ENCODE measurements at places on chromosomes 11 and 22.

- DNase-seq, result no peak
Observed at GRCh38 chr11:67492069-67492727, 9.4 kb downstream of the AIP start.

GRCh38 chr22:47088480-47089158 lies 326.2 kb downstream of the TBC1D22A start:
- DNase-seq, result no peak

DNA sequence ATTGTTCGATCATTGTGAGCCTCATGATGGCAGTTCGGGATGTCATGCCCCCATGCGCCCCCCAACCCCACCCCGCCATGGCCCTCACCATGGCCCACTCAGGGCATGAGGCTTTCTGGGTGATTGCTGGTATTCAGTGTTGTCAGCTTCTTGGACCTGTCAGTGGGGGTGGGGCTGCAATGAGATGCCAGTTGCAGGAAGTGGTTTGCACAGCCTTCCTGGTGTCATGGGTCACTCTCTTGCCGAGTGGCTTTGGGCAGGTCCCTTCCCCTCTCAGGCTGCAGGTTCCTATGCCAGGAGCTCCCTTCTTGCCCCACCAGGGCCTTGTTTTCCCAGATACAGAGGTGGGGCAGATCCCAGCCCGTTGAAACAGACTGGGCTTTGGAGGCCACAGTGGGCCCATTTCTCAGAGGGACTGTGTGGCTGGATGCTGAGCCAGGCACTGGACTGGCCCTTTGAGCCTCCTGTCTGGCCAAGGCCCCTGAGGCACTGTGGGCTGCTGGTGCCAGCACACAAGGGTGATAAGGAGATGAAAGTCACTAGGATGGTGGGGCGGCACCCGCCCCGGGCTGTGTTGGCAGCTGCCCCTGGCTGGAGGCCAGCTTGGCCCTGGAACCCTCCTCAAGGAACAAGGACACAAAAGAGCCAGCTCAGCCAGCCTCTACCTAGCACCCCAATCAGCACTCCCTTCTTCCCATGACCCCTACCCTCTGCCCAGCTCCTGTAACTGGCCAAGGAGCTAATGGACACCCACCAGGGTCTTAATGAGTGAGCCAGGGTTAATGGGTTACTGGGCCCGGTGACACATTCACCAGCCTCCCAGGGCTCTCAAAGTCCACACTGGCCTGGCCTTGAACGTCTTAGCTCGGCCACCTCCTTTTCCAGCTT lies 1.5 kb upstream of the GGT1 start:
- no peak for DNase-seq

DNA sequence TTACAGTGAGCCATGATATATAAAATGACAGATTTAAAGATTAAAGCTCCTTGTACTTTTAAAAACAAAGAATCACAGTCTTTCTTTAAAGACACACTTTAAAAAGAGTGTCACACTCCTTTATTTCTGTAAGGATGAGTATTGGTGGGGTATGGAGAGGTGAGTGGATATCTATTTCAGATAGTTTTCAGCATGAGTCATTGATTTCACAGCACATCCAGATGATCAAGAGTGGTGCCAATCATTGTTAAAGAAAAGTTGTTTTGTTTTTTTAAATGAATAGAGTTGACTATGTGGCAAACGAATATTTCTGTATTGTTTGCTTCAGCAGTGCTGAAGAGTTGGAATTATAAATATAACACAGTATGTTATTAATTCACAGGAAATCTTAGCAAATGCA lies 52.5 kb downstream of the FAR1 start:
- DNase-seq, result no peak

- DNase-seq, result no peak
Observed at GRCh38 chr11:34344768-34345539, 12.9 kb downstream of the ABTB2 start.

DNA sequence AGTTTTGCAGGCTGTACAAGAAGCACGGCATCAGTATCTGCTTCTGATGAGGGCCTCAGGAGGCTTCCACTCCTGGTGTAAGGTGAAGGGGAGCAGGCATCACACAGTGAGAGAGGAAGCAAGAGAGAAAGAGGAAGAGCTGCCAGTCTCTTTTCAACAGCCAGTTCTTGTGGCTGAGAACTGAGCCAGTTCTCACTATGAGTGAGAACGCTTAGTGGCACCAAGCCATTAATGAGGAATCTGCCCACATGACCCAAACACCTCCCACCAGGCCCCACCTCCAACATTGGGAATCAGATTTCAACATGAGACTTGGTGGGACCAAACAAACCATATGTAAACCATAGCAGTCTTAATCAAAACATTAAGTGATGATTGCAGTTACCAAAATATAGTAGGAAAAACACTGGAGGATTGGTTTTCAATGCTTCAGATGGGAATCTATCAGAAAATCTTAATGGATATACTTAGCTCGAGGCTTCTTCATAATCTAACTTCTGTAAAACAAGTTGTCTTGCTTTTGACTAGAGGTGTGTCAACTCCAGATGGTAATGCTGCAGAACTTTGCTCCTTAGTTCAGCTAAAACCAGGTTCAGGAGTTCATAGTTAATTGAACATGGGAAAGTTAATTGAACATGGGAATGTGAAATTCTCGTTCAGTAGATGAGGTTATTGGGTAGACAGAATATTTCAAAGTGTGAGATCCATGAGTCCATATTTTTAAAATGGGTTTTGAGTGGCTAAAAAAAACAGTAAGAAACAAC lies 12.2 kb downstream of the FAR1 start:
- DNase-seq, result no peak

GRCh38 chr11:46856605-46857343 lies 10.7 kb upstream of the CKAP5 start:
- no peak for DNase-seq

DNA sequence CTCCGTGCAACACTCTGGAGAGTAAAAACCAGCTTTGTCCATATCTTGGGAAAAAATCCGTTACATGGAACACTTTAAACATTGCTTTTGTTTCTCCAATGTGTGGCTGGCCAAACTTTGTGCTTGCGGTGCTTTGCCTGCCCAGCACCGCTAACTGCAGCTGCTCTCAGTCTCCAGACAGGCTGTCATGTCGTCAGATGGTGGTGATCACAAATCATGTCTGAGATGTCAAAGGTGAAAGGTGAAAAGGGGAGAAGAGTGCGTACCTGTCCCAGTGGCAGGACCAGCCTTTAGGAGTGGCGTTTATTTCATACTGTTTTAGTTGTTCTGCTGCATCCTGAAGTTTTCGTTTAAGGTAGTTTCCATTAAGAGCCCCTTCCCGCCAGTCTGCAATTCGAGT lies 17.1 kb upstream of the AGBL2 start:
- DNase-seq, result no peak

DNA sequence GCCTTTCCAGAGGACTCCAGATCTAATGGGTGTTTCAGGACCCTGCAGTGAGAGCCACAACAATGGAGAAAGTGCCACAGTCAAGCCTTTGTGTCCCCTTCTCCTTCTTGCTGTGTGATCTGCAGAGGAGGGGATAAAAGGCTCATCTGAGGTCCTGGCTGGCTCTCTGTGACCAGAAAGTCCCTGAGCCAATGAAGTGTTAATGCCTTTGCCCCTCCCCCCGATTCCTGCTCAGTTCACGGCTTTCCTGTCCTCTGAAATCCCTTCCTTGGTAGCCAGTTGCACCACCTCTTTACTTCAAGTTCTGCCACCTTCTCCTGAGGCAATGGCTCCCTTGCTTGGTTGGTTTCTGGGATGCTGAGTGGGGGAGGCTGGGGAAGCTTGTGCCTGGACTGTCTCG lies 47.6 kb downstream of the FLI1 start:
- no peak for DNase-seq

DNA sequence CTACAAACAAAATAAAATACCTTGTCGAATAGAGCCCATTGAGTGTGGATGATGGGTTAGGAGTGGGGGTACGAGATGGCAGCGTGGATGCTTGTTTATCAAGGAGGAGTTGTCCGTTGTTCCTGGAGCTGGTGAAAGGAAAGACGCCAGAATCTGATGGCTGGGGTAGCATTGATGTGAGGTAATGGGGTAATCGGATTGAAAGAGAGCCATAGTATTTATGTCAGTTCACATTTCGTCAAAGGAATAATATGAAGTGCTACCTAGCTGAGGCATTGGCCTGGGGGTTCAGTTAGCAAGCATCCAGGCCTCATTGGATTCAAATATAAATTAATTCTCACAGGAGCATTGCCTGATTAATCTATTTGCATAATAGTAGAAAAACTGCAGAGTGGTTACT lies 16.9 kb upstream of the DBX1 start:
- no peak for DNase-seq

GRCh38 chr11:130246738-130247137 lies 68.0 kb downstream of the ZBTB44 start:
- no peak for DNase-seq

DNA sequence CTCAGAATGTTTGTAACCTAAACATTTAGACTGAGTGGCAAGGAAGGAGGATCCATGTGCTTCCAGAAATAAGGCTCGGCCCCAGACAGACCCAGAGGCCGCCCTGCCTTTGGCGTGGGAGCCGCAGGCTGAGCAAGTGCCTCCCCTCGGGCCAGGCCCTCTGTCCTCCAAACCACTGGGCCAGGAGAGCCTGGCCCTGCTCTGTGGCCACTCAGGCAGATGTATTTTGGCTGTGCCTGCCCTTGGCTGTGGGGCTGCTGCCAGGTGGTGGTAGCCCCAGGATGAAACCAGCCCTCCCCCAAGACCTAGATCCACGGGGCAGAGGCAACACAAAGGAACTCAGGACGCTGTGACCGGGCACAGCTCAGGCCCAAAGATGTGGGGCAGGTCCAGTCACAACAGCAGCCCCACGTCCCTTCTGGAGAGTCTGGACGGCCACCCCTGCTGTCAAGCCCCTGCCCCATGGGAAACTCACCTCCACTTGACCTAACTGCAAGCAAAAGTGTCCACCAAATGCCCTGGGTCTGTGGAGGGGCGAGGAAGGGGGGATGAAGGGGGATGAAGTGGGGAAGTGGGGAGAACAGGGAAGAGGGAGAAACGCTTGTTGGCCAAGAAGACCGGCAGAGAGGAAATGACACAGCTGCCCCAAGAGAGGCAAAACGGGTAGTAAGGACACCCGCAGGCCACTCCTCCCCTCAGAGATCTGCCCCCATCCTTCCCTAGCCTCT lies 24.0 kb downstream of the PISD start:
- no peak for DNase-seq

DNA sequence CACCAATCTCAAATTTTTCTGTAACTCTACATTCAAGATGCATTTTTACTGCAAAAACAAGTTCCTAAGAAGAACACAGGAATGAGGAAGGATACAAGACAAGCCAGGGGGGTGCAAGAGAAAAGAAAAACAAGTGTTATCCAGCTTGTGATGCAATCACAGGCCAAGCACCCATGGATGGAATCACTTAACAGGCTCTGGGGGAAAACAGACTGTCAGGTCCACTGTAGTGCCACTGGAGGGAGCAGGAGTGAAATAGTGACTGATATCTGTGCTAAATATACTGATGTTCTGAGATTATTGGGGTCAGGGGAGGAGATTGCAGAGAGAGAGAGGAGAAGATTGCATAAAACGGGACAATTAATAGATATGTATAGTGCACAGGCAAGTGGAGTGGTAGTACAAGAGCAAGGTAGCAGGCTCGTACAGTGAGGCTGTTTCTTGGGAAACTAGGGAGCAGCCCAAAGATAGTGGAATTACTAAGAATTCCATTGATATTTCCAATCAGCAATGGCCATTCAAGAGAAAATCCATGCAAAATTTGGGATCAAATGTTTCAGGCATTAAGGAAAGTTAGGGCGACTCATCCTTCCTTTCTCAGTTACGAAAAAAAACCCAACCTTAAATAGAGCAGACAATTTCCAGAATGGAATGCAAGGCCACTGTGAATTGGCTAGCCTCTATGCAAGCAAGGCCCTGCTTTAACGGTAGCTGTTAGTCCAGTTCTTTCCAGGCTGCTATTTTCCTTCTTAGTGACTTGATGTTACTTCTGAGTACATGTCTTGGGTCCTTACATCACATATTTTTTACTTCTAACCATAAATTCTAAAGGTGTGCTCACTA lies 52.2 kb upstream of the CEP126 start:
- DNase-seq, result no peak

DNA sequence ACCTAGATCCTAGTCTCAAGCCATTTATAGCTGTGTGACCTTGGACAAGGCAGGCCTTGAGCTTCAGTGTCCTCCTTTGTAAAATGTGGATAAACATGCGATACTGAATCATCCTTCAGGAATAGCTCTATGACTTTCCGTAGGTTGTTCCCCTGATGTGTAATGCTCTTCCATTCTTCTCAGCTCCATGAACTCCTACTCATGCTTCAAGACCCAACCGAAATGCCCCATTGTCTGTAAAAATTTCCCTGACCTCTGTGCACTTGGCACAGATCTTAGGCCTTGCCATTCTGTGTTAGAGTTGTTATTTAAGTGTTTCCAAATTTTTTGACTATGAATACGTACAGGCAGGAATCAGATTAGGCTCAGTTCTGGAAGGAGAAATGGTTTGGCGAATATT lies 3.3 kb upstream of the BEST1 start:
- no peak for DNase-seq

GRCh38 chr11:42337786-42338455 lies 878.5 kb upstream of the LRRC4C start:
- no peak for DNase-seq

- DNase-seq, result no peak
Observed at GRCh38 chr11:45168366-45169130, 22.1 kb downstream of the PRDM11 start.

DNA sequence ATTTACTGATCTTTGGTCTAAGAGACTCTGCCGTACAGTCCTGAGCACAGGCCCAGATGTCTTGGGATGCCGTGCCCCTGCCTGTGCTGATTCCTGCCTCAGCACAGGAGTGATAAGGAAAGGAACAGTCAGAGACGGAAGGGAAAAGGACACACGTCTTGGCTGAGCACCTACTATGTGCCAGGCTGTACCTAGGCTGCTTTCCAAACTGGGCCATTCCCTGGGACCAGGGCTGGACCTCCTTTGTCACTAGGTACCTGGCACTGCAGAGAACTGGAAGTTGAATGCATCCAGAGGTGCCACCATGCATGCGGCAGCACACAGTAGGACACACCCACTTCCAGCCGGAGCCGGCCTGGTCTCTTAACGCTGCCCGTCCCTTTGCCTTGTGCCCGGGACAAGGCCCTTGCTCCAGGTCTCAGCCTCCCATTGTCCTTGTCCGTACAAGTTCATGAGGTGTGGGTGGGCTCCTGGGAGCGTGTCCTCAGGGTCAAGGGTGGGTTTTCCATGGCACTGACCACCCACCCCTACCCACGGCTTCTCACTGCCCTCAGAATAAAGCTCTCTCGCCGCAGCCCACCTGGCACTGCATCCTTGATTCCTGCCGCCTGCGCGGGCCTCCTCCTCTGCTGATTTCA lies 1.1 kb upstream of the SSTR3 start:
- no peak for DNase-seq

GRCh38 chr11:119723243-119723951 lies 5.6 kb downstream of the NECTIN1 start:
- DNase-seq, result no peak
